SHP77 (cell line): ENCODE measurements at places on chromosomes 1 and 21.

- DNase-seq = no peak
These were observed 20.5 kb downstream of the PDPN start for GRCh38 chr1:13604176-13604575.

DNA sequence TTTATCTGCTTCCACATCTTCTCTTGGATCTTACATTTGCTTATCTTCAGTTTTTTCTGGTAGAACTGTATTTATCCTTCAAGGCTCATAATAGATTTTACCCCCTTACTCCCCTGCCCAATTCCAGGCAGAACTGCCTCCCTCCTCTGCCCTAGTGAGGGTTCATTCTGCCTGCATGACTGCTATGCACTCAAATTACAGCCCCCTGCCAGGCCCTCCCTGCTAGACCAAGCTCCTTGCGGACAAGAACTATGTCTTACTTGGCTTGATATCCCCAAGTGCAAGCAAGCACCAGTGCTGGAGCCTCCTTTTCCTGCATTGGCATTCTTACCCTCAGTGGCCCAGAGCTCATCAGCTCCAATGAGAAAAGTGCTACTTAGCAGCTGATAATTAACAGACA lies 18.1 kb downstream of the MAPKAPK2 start:
- DNase-seq = no peak

DNA sequence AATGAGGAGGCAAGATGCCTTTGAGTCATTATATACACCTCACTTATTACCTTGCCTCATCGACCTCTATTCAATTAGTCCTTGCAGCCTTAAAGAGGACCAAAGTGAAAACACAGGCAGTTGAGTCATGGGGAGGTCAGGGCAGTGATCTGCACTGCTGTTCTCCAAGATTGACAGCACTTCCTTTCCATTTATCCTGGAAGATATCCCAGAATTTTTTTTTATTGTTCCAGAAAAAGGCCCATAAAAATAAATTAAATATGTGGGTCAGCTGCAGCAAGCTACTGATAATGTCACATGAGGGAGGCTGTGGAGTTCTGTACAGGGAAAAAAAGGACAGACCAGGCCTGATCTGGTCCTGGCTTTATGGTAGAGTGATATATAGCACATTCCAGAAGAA lies 33.2 kb upstream of the CDC42BPA start:
- DNase-seq = no peak

DNA sequence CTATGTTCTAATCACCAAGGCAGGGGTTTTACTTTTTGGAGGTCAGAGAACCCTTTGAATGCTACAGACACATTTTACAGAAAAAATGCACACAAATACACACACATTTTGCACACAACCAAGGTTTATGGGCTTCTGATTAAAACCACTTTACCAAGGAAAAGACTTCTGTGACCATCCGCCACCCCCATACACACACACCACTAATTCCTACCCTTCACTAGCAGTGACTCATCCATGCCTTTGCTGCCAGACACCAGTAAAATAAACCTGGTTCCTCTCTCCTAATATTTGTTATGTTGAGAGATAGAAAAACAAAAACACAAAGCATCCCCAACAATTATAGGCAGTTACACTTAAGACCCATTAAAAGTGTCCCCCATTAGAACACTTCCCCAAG lies 12.9 kb downstream of the PIGM start:
- DNase-seq = no peak

- peak; percentile 4 for DNase-seq
These were observed 49.0 kb downstream of the SIM2 start for GRCh38 chr21:36747815-36748383.

GRCh38 chr1:113401728-113402127 lies 11.4 kb downstream of the MAGI3 start:
- DNase-seq = no peak

DNA sequence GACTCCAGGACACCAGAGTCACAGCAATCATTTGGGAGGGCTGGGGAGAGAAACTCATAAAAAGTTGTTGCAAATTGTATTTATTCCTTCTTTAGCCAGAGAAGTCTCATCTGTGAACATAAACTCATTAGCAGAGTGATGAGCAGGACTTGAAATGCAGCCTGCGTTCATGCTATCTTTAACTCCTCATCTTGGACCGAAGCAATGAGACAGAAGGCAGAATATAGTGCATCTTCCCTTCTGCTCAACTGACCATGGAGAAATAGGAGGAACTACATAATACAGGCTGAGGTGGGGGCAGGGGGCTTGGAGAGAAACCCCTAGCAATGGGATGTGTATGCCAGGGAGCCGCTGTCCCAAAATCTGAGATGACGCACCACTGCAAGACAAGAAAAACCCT lies 121.8 kb upstream of the AJAP1 start:
- DNase-seq = no peak

GRCh38 chr1:1788136-1788535 lies 9.9 kb upstream of the NADK start:
- DNase-seq = no peak

GRCh38 chr1:193402037-193402436 lies 215.6 kb upstream of the B3GALT2 start:
- DNase-seq = no peak

GRCh38 chr1:18344755-18345154 lies 136.0 kb upstream of the KLHDC7A start:
- DNase-seq = no peak

- no peak for DNase-seq
These were observed 52.6 kb downstream of the APP start for GRCh38 chr21:26117972-26118367.

GRCh38 chr1:168636642-168637111 lies 60.3 kb downstream of the XCL1 start:
- peak; percentile 16 for DNase-seq
